LNCaP clone FGC (cell line): ENCODE measurements at places on chromosomes 5 and 9.

GRCh38 chr9:123998970-123999621 is 12.5 kb upstream of the LHX2 start:
- no peak for DNase-seq

GRCh38 chr9:85700330-85700729 is 41.4 kb downstream of the AGTPBP1 start:
- no peak for DNase-seq

GRCh38 chr5:1494780-1495524 is 28.8 kb downstream of the LPCAT1 start:
- DNase-seq, result no peak

DNA sequence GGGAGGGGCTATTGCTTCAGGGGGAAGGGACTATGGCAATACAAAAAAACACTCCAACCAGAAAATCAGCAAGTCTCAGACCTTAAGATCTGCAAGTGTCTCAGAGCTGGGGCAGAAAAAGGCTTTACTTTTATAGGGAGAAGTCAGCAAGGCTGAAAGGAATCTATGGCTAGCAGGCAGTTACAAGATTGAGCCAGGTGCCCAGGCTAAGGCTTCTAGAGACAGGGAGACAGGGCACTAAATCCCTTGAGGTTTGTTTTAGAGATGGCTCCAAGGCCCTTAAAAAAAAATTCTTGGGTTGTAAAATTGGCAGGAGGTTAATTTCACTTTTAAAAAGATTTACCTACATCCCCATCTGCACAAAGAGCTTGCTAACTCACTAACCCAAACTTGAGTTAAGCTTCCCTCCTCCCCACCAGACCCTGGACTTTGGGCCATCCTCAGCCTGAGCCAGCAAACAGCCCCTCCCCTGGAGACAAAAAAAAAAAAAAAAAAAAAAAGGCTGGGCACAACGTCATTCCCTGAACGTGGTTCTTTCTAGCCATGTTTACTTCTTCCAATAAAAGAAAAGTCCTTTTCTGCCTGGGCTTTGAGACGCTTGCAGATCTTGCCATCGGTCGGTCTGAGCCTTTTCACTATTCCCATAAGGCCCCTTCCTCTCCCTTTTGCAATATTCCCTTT is 17.9 kb downstream of the NIPAL4 start:
- DNase-seq, result no peak
